Activated CD4-positive, CD25-positive, alpha-beta regulatory T cell treated with anti-CD3 and anti-CD28 coated beads, Interleukin-2, amount 50 U/mL, for 72 hours (primary cell): ENCODE measurements at places on chromosomes 13 and 19.
A peak's percentile ranks its signal among the peaks of the same experiment; 100 is the strongest.

DNA sequence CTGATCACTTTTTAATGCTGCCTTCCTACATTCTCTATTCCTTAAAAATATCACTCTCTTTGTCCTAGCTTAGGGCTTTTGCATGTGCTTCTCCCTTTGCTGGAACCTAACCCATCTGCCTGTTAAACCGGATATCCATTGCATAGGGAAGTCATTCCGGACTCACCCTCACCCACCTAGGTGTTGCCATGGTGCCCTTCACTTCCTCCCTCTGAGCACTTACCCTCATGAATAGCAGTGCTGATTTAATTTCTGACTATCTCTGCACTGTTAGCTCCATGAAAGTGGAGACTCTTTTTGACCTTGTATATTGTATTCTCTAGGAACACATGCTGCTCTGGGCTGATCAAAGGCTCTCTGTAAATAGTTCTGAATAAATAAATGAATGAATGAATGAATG is 401.9 kb downstream of the PCDH20 start:
- DNase-seq: no peak

- no peak for DNase-seq
Measured at GRCh38 chr13:22126433-22127021, 455.7 kb downstream of the FGF9 start.

DNA sequence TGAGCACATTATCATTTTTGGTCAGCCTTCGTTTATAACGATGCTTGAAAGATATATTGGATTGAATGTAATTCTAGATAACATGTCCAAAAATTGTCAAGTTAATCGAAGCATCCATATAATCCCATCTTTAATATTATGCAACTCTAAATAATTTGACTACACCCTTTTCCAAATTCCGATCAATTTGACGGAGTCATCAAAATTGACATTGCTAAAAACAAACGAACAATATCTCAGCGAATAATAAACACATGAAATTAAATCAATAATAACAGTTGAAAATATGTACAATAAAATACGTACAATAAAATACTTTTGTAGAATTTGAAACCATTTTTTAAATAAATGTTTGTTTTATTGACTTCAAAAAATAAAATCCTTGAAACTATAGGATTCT is 1516.4 kb downstream of the EFNB2 start:
- DNase-seq: no peak

DNA sequence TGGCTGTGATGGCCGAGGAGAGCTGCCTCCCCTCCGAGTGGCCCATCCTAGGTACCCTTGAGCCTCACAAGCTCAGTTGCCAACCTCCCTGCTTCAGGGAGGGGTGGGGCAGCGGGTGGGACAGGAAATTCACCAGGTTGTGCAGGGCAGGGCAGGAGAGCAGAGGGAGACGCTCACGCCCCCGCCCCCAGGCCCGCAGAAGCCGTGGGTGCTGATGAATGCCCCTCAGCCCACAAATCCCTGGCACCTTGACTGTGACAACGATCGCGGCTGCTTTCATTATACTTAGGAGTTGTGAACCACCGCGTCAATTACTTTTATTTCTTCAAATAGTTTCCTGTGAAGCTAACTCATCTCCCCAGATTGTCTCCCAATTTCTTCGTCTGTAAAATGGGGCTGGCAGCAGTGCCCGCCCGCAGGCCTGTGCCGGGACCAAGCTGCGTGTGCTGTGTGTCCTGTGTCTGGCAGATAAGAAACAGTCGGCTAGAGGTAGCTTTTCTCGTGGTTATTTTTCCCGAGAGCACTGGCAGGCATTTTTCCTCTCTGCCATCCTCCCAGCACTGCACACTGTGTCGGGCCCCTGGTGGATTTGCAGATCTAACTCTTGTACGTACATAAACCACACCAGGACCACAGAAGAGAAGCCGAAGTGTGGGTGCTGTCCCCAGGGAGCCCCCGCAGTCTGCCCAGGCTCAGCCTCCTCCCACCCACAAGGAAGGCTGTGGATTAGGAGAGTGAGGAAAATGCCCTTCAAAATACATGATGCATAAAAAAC is 7.9 kb upstream of the RASA3 start:
- peak; percentile 31 for DNase-seq

GRCh38 chr13:50722440-50723125 is 120.9 kb downstream of the DLEU7 start:
- no peak for DNase-seq

DNA sequence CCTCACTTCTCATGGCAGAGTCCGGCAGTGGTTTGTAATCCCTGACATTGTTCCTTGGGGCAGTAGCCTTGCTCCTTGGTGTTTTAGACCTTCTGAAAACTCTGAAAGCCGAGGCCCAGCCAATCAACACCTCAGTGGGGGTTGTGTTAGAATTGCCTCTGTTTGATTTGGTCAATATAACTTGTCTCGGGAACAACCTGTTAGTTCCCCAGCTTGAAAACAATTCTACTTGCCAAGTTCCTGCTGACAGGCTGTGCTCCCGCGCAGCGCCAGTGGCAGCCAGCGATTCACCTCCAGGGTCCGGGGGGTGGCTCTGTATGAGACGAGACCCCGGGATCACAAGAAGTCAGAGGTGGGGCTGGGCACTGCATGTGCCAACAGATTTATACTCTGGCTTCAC is 81.4 kb upstream of the MEDAG start:
- no peak for DNase-seq

DNA sequence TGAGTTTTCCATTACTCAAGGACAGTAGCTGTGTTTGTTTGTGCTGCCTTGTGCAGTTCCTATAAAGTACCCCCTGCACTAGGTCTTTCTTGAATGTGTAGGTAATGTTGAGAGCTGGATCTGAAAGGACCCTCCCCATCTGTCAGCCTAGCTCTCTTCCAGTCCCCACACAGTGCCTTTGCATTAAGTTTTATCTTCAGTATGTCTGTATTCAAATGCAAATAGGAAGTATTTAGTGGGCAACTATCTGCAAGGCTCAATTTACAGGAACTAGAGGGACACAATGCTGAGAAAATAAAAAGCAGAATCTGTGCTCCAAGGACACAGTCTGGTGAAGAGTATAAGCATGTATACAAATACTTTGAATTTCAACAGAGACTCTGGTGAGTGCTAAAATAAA is 558.5 kb downstream of the RFC3 start:
- DNase-seq: no peak

DNA sequence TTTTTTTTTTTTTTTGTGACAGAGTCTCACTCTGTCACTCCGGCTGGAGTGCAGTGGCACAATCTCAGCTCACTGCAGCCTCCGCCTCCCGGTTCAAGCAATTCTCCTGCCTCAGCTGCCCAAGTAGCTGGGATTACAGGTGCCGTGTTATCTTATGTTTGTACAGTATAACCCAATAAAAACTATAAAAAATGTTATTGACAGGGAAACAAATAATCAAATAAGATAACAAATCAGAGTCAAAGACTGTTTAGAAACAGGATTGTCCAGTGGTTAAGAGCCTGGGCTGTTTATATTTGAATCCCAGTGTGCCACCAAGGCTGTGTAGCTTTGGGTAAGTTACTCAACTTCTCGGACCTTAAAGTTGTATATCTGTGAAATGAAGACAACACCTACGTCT is 19.1 kb upstream of the LMTK3 start:
- DNase-seq: no peak

DNA sequence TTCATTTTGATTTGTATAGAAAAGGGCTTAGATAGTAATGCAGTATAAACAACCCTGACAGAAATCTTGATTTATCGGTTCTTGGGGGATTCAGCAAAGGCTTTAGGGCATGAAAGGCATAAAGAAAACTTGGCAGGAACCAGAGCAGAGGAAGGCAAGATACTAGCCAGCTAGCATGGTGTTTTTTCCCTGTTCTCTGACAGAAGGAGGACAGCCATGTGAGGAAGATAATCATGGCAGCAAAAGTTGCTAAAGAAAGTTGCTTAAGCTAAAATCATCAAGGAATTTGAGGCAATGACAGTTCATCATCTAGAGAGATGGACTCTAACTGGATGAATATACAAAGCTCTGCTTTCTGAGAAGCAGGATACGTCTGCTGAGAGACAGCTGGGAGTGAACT is 294.1 kb downstream of the KCNRG start:
- DNase-seq: no peak

DNA sequence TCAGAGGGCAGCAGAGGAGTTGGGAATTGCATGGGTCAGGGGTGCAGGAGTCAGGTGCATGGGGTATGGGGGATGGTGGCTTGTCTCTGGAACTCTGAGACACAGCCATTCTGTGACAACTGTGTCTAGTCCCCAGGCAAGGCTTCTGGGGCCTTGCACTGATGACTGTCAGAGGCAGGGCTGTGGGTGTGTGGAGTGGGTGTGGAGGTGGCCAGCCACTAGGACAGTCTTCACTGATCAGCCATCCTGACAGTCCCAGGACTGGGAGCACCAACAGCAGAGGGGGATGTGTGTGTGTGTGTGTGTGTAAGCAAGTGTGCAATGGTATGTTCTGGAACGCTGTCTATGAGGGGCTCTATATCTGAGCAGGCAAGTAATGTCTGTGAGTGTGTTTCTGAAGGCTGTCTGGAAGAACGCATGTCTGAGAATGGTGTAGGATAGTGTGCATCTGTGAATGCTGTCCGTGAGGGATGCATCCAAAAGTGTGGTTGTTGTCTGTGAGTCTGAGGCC is 5.4 kb downstream of the NUMBL start:
- no peak for DNase-seq

- no peak for DNase-seq
Measured at GRCh38 chr19:57642396-57643046, 9.6 kb downstream of the ZNF211 start.
